ENCODE measurements at places on chromosomes 1 and 21.

- no peak for DNase-seq
These were observed 13.5 kb downstream of the MOV10 start for GRCh38 chr1:112687785-112688496.

DNA sequence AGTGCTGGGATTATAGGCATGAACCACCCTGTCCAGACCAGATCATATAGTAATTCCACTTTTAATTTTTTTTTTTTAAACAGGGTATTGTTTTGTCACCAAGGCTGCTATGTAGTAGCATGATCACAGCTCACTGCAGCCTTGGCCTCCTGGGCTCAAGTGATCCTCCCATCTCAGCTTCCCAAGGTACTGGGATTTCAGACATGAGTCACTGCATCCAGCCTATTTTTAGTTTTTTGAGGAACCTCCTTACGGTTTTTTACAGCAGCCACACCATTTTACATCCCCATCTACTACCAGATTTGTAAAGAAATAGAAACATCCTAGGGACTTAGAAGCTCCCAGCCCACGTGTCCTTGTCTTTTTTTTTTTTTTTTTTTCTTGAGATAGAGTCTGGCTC, 24.0 kb downstream of the L1TD1 start:
- DNase-seq = peak; percentile 27

- no peak for DNase-seq
These were observed 90.1 kb upstream of the ACTRT2 start for GRCh38 chr1:2930913-2931723.

DNA sequence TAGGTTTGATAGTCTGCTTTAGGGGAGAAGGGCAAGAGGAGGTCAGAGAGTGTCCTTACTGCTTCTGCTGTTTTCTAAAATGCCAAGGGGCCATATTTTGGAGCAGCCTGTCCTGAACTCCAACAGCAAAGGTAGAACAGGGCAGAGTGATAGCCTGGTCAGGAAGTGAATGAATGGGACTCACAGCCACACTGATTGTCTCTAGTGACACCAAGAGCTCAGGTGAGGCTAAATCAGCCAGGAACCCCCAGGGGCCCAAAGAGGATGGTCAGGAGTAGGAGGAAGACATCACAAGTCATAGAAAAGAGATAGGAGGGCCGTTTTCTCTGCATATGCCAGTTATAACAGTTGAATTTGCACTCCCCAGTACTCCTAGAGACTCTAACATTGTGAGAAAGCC, 97.4 kb upstream of the DUSP10 start:
- peak; percentile 34 for DNase-seq

DNA sequence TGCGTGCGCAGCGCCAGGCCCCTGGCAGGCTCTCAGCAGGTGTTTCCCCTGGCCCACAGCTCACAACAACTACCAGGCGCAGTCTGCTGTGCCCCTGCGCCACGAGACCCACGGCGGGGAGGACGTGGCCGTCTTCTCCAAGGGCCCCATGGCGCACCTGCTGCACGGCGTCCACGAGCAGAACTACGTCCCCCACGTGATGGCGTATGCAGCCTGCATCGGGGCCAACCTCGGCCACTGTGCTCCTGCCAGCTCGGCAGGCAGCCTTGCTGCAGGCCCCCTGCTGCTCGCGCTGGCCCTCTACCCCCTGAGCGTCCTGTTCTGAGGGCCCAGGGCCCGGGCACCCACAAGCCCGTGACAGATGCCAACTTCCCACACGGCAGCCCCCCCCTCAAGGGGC, 68.1 kb downstream of the ALPL start:
- DNase-seq = no peak

DNA sequence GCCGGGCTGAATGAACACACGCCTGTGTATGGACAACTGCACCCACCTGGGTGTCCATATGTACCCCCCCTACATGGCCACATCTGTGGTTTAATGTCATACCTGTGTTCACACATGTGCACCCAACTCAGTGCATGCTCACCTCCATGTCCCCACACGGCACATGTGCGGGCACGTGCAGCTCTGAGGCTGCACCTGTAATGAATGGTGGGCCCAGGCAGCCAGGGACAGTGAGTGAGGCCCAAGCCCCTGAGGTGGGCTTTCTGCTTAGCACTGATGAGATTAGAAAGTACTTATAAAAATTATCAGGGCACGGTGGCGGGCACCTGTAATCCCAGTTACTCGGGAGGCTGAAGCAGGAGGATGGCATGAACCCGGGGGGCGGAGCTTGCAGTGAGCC, 42.5 kb upstream of the CSF3R start:
- no peak for DNase-seq

- no peak for DNase-seq
These were observed 238.6 kb downstream of the FOXD2 start for GRCh38 chr1:47676311-47677054.

DNA sequence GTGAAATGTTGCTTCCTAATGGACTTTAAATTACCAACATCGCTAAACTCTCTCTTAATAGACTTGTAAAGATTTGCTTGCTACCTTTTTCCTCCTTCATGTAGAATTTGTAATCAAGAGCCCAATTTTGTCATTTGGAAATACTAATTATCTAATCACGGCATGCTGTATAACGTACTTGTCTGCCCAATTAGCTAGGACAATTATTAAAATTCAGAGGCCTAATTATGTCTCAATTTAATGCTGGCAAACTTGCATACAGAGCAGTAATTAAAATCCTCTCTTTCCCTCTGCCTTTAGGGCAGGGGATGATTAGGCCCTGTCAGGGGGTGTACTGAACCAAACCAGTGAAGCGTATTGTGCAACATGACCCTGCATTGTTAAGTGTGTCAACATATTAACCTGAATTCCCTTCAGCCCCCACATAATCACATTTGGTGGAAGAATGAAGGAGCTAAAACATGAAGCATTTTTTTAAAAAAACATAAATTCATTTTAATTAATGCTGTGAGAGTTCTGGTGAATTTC, 137.4 kb upstream of the BARHL2 start:
- no peak for DNase-seq

GRCh38 chr1:236280438-236281197, 1.1 kb downstream of the ERO1B start:
- no peak for DNase-seq

DNA sequence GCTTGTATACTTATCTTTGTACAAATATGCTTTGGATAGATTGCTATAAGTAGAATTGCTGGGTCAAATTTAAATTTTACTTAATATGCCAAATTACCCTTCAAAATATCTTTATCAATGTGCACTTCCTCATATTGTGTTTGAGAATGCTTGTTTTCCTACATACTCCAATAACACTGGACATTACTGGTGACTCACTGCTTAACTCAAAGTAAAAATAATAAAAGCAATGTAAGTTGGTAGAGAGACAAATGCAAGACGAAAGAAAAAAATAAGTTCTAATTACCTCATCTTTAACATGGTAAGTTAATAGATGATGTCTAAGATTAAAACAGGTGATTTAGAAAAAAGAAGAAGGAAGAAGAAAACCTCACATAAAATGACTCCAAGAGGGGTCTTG, 7.9 kb upstream of the SH3GLB1 start:
- DNase-seq = no peak

DNA sequence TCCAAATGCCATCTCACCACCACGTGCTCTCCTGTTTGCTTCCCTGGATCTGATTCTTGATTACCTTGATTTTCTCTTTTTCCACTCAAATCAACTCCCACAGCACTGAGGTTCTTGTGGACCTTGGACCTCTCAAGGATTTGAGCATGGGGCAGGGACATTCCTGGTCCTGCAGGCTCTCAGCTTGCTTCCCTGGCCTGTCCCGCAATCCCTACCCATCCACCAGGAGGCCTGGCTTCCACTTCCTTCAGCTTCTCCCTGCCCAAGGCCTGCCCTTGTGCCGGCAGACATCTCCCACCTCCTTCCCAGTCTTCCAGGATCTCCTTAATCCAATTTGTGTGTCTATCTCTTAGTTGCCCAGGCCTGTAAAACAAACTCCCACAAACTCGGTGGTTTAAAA, 21.6 kb downstream of the PLA2G2A start:
- no peak for DNase-seq

DNA sequence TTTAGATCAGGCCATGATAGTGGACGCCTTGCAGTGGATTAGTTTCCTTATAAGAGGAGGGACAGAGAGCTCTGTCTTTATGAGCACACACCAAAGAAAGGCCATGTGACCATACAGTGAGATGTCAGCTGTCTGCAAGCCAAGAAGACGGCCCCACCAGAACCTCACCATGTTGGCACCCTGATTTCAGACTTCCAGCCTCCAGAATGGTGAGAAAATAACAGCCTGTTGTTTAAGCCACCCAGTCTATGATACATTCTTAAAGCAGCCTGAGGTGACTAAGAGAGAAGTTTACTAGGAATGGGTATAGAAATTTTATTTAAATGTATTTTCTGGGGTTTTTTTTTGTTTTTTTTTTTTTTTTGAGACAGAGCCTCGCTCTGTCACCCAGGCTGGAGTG, 29.5 kb downstream of the L1TD1 start:
- no peak for DNase-seq

DNA sequence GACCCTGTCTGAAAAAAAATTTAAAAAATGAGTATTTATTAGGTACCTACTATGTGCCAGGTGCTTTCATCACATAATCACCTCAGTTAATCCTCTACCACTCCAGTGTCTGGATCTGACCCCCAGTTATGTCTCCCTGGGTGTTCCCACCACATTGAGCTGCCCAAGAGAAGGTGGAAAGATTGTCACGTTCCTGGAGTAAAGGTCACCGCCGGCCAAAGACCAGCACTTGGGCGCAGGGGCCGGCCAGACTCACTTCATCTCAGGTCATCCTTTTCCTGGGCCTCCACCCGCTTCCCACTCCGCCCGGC, 714 bp downstream of the PYCR2 start:
- DNase-seq = no peak

DNA sequence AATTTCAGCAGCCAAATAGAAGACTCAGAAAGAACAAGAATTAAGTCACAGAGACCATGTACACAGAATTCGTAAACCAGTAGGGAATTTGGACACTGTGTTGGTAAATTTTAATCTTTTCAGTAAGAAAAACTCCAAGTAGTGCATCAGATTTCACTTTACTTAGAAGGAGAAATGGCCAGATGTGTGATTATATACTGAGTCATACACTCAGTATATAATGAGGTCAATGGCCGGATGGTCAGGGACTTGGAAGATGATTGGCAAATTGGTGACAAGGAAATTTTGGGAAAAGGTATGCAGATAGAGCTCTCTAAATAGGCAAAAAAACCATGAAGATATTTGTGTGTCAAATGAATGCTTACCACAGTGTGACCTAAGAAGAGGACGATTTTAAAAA, 399.8 kb upstream of the LRRC7 start:
- peak; percentile 41 for DNase-seq

GRCh38 chr1:40768146-40768990, 15.2 kb upstream of the KCNQ4 start:
- DNase-seq = no peak

DNA sequence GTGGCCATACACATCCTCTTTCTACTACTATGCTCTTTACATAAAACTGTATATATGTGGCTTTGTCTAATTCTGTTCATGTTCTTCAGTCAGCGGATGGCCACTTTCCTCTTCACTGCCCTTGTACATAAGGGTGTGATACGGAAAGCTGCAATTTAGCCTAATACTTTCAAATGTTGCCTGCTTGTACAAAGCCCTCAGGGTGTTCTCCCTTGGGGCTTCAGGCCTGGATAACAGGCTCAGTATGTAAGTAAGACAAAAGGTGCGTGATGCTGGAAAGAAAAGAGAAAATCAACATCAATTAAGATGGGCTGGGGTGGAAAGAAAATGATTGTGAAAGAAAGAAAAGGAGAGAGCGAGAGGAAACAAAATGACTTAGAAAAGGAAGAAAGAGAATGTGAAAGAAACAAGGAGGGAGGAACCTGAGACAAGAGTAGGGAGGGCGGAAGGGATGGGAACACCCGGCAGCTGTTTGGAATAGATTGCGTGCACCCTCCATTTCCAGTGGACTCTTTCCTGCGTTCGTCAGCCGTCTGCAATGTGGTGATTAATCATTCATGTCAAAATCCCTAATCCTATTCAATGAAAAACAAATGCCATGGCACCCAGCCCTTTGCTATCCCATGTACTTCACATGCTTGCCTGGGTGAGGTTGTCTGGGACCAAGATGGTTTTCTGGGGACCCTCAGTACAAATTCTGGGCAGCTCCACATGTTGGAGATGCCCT, 553.6 kb downstream of the NUF2 start:
- peak; percentile 42 for DNase-seq

DNA sequence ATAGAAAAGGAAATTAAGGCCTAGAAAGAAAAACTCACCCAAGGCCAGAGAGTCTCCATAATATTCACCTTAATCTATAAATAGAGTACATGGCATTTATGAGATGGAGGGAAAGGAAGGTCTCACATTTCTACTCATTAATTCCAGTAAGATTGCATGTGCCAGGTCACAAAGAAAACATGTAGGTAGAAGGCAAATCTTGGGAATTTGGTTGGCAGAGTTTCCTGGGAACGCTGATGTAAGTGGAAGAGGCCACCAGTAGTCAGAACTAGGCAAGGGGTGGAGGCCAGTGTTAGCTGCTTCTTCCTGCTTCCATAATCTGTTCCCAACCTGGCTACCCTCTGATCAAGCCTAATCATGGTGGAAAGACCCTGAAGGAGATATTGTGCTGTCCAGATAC, 29.2 kb upstream of the PGBD5 start:
- DNase-seq = no peak

- no peak for DNase-seq
These were observed 191.5 kb upstream of the AJAP1 start for GRCh38 chr1:4462831-4463484.

DNA sequence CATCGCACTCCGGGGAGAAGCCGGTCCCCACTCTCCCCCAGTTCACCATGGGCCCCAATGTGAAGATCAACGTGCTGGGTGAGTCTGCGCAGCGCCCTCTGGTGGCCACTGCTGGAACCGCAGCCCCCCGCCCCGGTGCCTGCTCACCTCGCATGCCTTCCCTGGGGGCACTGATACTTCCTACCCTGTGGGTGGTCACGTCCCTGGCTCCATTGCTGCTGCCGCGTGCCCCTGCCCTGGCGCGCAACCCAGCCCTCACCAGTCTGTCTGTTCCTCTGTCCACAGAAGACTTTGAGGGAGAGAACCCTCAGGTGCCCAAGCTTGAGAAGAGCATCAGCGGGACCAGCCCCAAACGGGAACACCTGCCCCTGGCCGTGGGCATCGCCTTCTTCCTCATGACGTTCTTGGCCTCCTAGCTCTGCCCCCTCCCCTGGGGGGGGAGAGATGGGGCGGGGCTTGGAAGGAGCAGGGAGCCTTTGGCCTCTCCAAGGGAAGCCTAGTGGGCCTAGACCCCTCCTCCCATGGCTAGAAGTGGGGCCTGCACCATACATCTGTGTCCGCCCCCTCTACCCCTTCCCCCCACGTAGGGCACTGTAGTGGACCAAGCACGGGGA, 7.6 kb downstream of the EFNA3 start:
- DNase-seq = peak; percentile 56

DNA sequence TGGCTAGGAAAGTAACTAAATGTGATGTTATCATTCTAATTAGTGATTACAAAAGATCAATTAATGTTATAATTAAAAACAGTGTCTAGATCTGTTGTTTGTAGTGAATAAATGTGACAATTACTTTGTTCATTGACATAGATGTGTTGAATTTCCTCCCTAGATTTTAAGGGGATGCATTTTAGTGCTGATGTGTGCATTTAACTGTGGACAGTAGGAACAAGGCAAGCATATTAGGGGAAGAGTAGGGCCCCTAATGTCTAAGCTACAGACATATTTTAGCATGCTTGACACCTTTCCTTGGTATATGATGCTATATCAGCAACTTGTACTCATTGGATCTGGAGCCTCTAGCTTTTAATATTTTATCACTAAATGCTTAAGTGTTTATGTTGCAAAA, 48.9 kb downstream of the NFIA start:
- DNase-seq = no peak

GRCh38 chr1:247552231-247552630, 3.3 kb downstream of the GCSAML start:
- no peak for DNase-seq

GRCh38 chr1:88557014-88557413, 127.1 kb upstream of the PKN2 start:
- no peak for DNase-seq
